SJSA1 (cell line): ENCODE measurements at places on chromosomes 6 and 20. TPM values are rescaled to one million over a fixed set of nuclear protein-coding genes. Genes with fewer than 3 reads are reported as not detected.

The OR11A1 gene
- total RNA-seq, result not detected in 2 replicates

The SEL1L2 gene
- total RNA-seq, result not detected in 2 replicates

The TNNC2 gene
- not detected in 2 replicates for total RNA-seq

The RNF217 gene
- 14.8 and 16.8 TPM in 2 replicates for total RNA-seq

- no peak overlapping the region for H3K4me3 ChIP-seq
- DNase-seq, result no peak
- H3K4me1 ChIP-seq, result peaks cover 8% of the 10 kb centered on the region; the same call in 1 of the 2 replicates
- no peaks in the 10 kb centered on the region for H3K36me3 ChIP-seq
- no peak overlapping the region for H3K27ac ChIP-seq
- no peaks in the 10 kb centered on the region for H3K27me3 ChIP-seq
Measured at GRCh38 chr6:159013229-159013628, 13.2 kb upstream of the RSPH3 start.

GRCh38 chr6:43823390-43823789 is 53.4 kb downstream of the VEGFA start:
- DNase-seq, result no peak
- H3K4me1 ChIP-seq, result no peaks in the 10 kb centered on the region
- no peaks in the 10 kb centered on the region for H3K36me3 ChIP-seq
- H3K27ac ChIP-seq, result no peak overlapping the region

DNA sequence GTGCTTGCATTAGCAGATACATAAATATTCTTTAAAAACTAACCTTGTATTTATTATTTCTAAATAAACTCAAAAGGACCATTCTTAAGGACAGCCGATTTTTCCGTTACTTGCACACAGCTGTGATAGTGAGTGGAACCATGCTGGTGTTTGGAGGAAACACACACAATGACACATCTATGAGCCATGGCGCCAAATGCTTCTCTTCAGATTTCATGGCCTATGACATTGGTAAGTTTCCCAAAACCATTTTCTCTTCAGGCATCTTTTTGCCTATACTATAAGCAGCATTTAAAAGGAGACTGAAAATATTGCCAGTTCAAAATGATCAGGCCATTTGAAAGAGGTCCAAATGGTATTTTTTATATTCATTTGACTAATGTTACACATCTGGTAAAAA is 92.3 kb downstream of the ATRN start:
- H3K27ac ChIP-seq, result no peak overlapping the region
- no peak for DNase-seq
- H3K27me3 ChIP-seq, result no peaks in the 10 kb centered on the region
- H3K4me3 ChIP-seq, result no peak overlapping the region
- peaks cover 12% of the 10 kb centered on the region for H3K36me3 ChIP-seq

GRCh38 chr6:145155873-145156782 is 579.2 kb downstream of the EPM2A start:
- DNase-seq, result no peak
- no peak overlapping the region for H3K27ac ChIP-seq
- no peaks in the 10 kb centered on the region for H3K36me3 ChIP-seq
- no peaks in the 10 kb centered on the region for H3K27me3 ChIP-seq
- no peak overlapping the region for H3K4me3 ChIP-seq
- no peaks in the 10 kb centered on the region for H3K4me1 ChIP-seq

GRCh38 chr6:41161851-41162552 is 914 bp downstream of the TREM2 start:
- no peaks in the 10 kb centered on the region for H3K36me3 ChIP-seq
- H3K27ac ChIP-seq, result no peak overlapping the region
- no peak for DNase-seq
- no peaks in the 10 kb centered on the region for H3K4me1 ChIP-seq

GRCh38 chr6:127341471-127342202 is 1.8 kb downstream of the ECHDC1 start:
- H3K27ac ChIP-seq, result peak overlapping the region; percentile 83
- peaks cover 10% of the 10 kb centered on the region; the same call in 1 of the 2 replicates for H3K36me3 ChIP-seq
- H3K4me3 ChIP-seq, result peak overlapping the region; percentile 53
- no peak for DNase-seq
- H3K27me3 ChIP-seq, result no peaks in the 10 kb centered on the region
- H3K4me1 ChIP-seq, result peaks cover 33% of the 10 kb centered on the region

- no peak for DNase-seq
- H3K27ac ChIP-seq, result no peak overlapping the region
- peaks cover 26% of the 10 kb centered on the region for H3K4me1 ChIP-seq
- no peaks in the 10 kb centered on the region for H3K27me3 ChIP-seq
- no peak overlapping the region for H3K4me3 ChIP-seq
Measured at GRCh38 chr20:57250607-57251343, 15.7 kb downstream of the BMP7 start.

GRCh38 chr6:54935739-54936138 is 89.2 kb downstream of the FAM83B start:
- H3K27ac ChIP-seq, result no peak overlapping the region
- DNase-seq, result no peak
- H3K4me3 ChIP-seq, result no peak overlapping the region
- no peaks in the 10 kb centered on the region for H3K4me1 ChIP-seq
- H3K27me3 ChIP-seq, result no peaks in the 10 kb centered on the region

DNA sequence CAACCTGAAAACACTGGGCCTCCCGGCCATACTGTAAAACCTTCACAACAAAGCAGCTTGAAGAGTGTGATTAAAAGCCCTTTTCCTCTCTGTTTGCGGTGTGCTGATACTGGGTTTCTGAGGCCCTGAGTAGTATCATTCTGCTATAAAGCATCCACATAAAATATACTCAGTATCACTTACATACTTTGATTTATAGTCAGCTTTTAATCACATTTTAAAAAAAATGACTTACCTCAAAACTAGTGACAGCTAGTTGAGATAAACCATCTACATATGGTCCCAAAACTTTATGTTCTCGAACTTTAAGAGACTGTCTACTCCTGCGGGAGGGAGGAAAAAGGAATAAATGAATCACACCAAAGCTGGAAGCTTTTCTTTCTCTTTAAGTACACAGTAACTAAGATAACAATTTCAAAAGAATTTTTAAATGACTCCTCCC is 135.7 kb downstream of the KIF13A start:
- H3K4me3 ChIP-seq, result no peak overlapping the region; the same call in 1 of the 2 replicates
- no peak for DNase-seq
- H3K36me3 ChIP-seq, result peaks cover 47% of the 10 kb centered on the region
- peaks cover 31% of the 10 kb centered on the region for H3K4me1 ChIP-seq

DNA sequence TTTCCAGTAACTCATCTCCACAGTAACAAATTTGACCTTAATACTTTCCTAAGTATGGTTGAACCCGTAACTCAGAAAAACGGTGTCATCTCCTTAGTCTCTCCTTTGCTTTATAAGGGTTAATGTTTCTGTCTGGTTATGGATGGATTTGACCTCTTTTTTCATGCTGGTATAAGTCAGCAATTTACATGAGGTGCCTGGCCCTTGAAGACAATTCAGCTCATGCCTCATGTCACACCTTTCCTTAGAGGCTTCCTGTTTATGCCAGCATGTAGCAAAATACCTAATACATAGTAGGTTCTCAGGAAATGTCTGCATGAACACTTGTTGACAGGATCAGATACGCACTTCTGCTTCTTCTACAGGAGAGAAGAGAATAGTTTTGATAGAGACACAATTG is 37.7 kb upstream of the C20orf144 start:
- H3K4me3 ChIP-seq, result no peak overlapping the region
- no peaks in the 10 kb centered on the region for H3K4me1 ChIP-seq
- H3K36me3 ChIP-seq, result peaks cover 23% of the 10 kb centered on the region
- no peaks in the 10 kb centered on the region for H3K27me3 ChIP-seq

DNA sequence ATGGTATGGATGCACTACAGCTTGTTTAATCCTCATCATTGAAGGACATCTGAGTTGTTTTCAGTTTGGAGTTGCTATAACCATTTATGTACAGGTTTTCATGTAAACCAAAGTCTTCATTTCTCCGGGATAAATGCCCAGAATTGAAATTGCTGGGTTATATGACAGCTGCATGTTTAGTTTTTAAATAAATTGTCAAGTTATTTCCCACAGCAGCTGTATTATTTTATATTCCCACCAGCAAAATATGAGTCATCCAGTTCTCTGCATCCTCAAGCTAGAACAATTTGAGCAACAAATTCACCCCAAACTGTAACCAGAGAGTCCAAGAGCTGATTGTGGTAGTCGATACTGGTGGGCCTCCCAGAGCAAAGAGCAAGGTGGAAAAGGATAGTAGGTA is 161.0 kb upstream of the PRND start:
- no peak overlapping the region for H3K27ac ChIP-seq
- no peaks in the 10 kb centered on the region for H3K27me3 ChIP-seq
- H3K4me1 ChIP-seq, result peaks cover 5% of the 10 kb centered on the region

GRCh38 chr20:49132995-49133478 is 55.1 kb downstream of the STAU1 start:
- no peak overlapping the region for H3K27ac ChIP-seq
- no peaks in the 10 kb centered on the region for H3K4me1 ChIP-seq
- H3K27me3 ChIP-seq, result no peaks in the 10 kb centered on the region
- H3K36me3 ChIP-seq, result peaks cover 23% of the 10 kb centered on the region
- H3K4me3 ChIP-seq, result no peak overlapping the region

GRCh38 chr20:58718729-58719128 is 26.1 kb downstream of the NPEPL1 start:
- no peaks in the 10 kb centered on the region for H3K4me1 ChIP-seq
- H3K4me3 ChIP-seq, result no peak overlapping the region
- no peak for DNase-seq
- peaks cover 5% of the 10 kb centered on the region; the same call in 1 of the 2 replicates for H3K27me3 ChIP-seq

DNA sequence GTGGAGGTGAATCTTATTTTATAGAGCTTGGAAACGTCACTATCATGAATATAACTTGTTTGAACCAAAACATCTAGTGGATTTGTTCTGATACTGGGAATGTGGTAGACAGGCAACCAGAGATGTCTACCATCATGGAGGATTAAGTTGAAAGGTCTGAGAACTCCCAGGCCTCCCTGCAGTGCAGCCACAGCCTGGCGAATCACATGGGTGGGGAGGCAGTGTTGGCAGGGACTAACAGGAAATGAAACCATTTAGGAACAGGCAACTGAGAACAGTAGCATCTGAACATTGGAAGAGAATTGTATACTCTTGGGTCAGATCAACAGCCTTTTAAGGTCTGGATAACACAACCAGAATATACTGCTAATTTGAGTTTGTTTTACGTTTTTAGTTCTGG is 22.3 kb upstream of the CEP162 start:
- no peaks in the 10 kb centered on the region for H3K4me1 ChIP-seq
- no peak for DNase-seq
- no peak overlapping the region for H3K27ac ChIP-seq
- H3K36me3 ChIP-seq, result no peaks in the 10 kb centered on the region

DNA sequence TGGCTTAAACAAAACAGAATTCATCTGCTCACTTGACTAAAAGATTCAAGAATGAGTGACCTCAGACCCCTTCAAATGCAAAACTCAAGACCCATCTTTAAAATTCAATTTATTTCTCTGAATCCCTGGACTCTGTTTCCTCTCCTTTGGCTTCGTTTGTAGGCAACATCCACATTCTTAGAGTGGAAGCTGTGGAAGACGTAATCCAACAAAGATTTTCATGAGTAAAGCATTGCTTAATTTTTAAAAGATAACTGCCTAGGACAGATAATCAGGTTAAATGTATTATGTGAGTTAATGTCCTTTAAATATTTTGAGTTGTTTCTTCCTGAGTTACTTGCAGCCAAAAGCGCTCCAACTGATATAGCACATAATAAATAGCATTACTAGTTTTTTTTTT is 164.5 kb downstream of the ZMYND8 start:
- no peak for DNase-seq
- H3K4me1 ChIP-seq, result 0 out of 2 replicates have a peak, but pooled peaks cover 3% of the 10 kb centered on the region
- H3K36me3 ChIP-seq, result no peaks in the 10 kb centered on the region
- no peak overlapping the region for H3K27ac ChIP-seq

- no peaks in the 10 kb centered on the region for H3K36me3 ChIP-seq
- peak; percentile 39 for DNase-seq
- no peak overlapping the region for H3K27ac ChIP-seq
- H3K4me1 ChIP-seq, result no peaks in the 10 kb centered on the region
- H3K4me3 ChIP-seq, result no peak overlapping the region
Measured at GRCh38 chr20:34834459-34834893, 9.0 kb upstream of the NCOA6 start.
